ENCODE measurements at places on chromosomes 5 and 9. TPM values are rescaled to one million over a fixed set of nuclear protein-coding genes. Genes with fewer than 3 reads are reported as not detected.

Gene CDH10
- not detected for total RNA-seq

Gene LSM11
- 2.0 TPM for total RNA-seq

Gene SLC34A3
- not detected for total RNA-seq

Gene OR1Q1
- total RNA-seq = not detected

Gene TXNDC8
- not detected for total RNA-seq

Gene LHX2
- not detected for total RNA-seq

Gene DNAI1
- not detected for total RNA-seq

Gene TCOF1
- 46.5 TPM for total RNA-seq

Gene REEP2
- 5.9 TPM for total RNA-seq

Gene KDM3B
- total RNA-seq = 48.4 TPM

Gene CENPK
- 2.8 TPM for total RNA-seq

Gene ARAP3
- total RNA-seq = 6.1 TPM

Gene LAMC3
- total RNA-seq = 2.1 TPM

Gene PLCXD3
- 0.14 TPM for total RNA-seq

Gene PRUNE2
- total RNA-seq = 0.72 TPM

Gene HBEGF
- total RNA-seq = 47.5 TPM

Gene BDP1
- 33.9 TPM for total RNA-seq

Gene PRELID1
- total RNA-seq = 145 TPM

Gene ATOSB
- 46.8 TPM for total RNA-seq

Gene DEPDC1B
- 0.44 TPM for total RNA-seq

Gene NOXA1
- 0.14 TPM for total RNA-seq

Gene SQSTM1
- 439 TPM for total RNA-seq

Gene PCDHGB3
- total RNA-seq = 2.6 TPM

Gene SSNA1
- 75.5 TPM for total RNA-seq

Gene KCTD16
- 1.1 TPM for total RNA-seq

Gene COL23A1
- not detected for total RNA-seq

Gene TMC1
- 0.86 TPM for total RNA-seq

Gene LECT2
- not detected for total RNA-seq

Gene ORM2
- total RNA-seq = not detected

Gene SLC6A7
- total RNA-seq = under 0.01 TPM

Gene FOCAD
- total RNA-seq = 85.5 TPM

Gene CBY3
- 0.29 TPM for total RNA-seq

Gene ZBED3
- 0.29 TPM for total RNA-seq

Gene KCNT1
- not detected for total RNA-seq

Gene HDHD3
- 5.7 TPM for total RNA-seq

Gene ENTPD8
- total RNA-seq = not detected

Gene PROB1
- total RNA-seq = 2.6 TPM

Gene GPR150
- total RNA-seq = under 0.01 TPM

Gene PCDHB10
- total RNA-seq = 0.43 TPM

Gene KLF4
- 29.3 TPM for total RNA-seq

Gene SPINK4
- total RNA-seq = 1.8 TPM

Gene NEURL1B
- 0.44 TPM for total RNA-seq
